ENCODE measurements at places on chromosomes 16 and 17.

- no peak for DNase-seq
Measured at GRCh38 chr16:31532896-31533295, 5.2 kb downstream of the AHSP start.

DNA sequence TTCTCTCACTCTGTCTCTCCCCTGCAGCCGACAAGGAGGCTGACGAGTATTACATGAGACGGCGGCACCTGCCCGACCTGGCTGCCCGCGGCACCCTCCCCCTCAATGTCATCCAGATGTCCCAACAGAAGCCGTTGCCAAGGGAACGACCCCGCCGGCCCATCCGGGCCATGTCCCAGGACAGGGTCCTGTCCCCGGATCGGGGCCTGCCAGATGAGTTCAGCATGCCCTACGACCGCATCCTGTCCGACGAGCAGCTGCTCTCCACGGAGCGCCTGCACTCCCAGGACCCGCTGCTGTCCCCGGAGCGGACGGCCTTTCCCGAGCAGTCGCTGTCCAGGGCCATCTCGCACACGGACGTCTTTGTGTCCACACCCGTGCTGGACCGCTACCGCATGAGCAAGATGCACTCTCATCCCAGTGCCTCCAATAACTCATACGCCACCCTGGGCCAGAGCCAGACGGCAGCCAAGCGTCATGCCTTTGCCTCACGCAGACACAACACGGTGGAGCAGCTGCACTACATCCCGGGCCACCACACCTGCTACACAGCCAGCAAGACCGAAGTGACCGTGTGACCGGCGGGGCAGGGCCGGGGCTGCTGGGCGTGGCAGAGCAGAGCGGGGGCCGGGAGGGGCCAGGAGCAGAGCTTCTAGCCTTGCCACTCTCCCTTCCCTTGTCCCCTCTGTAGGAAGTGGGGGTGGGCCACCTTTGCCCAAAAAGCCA lies 40.4 kb upstream of the DNAH9 start:
- no peak for DNase-seq

DNA sequence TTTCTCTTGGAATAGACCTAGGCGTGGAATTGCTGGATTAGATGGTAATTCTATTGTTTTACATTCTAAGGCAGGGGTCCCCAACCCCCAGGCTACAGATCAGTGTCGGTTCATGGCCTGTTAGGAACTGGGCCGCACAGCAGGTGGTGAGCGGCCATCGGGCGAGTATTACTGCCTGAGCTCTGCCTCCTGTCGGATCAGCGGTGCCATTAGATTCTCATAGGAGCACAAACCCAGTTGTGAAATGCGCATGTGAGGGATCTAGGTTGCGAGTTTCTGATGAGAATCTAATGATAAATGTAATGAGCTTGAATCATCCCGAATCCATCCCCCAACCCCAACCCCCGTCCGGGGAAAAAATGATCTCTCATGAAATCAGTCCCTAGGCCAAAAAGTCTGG lies 23.0 kb downstream of the NLRC5 start:
- DNase-seq = no peak

DNA sequence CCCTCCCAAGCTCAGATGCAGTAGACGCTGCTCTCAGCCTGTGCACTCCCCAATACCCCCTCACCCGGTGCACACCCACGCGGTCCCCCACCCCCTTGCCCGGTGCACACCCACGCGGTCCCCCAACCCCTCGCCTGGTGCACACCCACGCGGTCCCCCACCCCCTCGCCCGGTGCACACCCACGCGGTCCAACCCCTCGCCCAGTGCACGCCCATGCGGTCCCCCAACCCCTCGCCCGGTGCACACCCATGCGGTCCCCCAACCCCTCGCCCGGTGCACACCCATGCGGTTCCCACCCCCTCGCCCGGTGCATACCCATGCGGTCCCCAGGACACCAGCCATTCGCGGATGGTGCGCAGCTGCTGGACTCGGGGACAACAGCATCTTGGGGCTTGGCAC lies 19.9 kb upstream of the CYTH1 start:
- no peak for DNase-seq

GRCh38 chr16:11093572-11094074 lies 149.3 kb downstream of the CLEC16A start:
- DNase-seq = no peak

DNA sequence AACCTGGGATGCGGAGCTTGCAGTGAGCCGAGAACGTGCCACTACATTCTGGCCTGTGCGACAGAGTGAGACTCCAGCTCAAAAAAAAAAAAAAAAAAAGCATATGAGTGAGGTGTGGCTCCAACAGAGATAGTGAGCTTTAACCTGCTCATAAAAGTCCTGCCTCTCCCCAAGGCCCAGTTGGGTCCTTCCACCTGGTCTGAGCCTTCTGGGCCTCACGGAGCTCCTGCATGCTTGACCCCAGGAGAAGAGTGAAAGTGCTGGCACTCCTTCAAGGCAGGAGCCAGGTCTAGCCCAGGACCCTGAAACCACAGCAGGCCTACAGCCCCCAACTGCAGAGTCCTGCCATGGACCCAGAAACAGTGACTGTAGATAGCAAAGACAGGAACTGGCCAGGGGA lies 17.7 kb downstream of the HSD11B2 start:
- no peak for DNase-seq

DNA sequence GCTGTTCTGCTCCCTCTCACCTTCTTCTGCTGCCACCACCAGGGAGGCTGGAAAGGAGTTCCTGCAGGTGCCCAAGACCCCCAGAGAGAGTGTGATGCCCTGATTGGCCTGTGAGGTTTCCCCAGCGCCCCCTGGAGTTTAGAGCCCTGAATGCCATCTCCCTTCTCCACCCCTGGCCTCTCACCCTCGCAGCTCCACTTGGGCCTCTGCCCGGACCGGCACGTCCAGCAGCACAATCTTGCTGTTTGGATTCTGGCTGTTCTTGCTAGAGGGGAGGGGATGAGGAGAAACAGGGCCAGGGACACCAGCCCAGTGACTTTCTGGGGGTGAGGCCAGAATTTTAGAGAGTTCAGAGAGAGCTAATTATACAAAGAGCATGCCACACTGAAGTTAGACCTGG lies 12.5 kb upstream of the FAM171A2 start:
- DNase-seq = no peak

Data from HT1080 (cell line).